ENCODE measurements at places on chromosomes 4 and X. TPM values are rescaled to one million over a fixed set of nuclear protein-coding genes. Genes with fewer than 3 reads are reported as not detected.

DNA sequence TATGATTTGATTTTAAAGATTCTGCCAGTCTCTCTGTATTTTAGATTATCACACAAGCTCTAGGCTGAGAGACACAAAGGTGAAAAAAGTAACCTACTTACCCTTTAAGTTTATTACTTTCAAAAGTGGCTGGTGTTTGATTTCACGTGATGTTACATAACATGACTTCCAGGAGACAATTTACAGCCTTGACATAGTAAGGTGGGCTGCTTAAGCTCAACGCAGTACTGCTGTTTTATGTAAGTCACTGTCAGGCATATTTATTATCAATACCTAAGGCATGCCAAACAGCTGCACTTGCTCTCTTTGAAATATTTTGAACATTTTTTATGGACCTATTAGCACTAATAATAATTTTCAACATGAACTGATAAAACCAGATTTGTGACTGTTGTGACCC lies 451.5 kb upstream of the FAM241A start:
- no peak for DNase-seq

GRCh38 chrX:135416546-135416945 lies 5.2 kb upstream of the SMIM10L2A start:
- DNase-seq = no peak

GRCh38 chr4:141220271-141220670 lies 424 bp upstream of the ZNF330 start:
- no peak for DNase-seq

The NEUROG2 gene
- not detected for total RNA-seq

The SOWAHB gene
- total RNA-seq = 0.13 TPM

DNA sequence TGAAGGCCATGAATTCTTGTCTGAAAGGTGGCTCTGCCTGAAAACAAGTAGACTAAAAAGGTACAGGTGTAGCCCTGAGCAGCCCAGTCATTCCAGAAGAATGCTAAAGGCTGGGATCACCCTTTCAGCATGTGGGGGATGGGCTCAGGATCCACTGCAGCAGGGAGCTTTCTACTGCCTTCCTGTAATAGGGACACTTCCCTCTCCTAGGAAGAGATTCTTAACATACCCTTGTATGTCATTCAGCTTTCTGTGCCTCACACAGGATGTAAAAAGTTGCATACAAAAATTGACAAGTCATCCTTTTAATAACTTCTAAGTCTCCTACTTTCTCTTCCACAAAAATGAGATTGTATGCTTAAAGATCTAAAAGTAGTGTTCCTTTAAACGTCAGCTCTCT lies 123.3 kb downstream of the ZNF518B start:
- DNase-seq = no peak

- DNase-seq = no peak
Observed at GRCh38 chrX:39721566-39722279, 376.0 kb downstream of the BCOR start.

DNA sequence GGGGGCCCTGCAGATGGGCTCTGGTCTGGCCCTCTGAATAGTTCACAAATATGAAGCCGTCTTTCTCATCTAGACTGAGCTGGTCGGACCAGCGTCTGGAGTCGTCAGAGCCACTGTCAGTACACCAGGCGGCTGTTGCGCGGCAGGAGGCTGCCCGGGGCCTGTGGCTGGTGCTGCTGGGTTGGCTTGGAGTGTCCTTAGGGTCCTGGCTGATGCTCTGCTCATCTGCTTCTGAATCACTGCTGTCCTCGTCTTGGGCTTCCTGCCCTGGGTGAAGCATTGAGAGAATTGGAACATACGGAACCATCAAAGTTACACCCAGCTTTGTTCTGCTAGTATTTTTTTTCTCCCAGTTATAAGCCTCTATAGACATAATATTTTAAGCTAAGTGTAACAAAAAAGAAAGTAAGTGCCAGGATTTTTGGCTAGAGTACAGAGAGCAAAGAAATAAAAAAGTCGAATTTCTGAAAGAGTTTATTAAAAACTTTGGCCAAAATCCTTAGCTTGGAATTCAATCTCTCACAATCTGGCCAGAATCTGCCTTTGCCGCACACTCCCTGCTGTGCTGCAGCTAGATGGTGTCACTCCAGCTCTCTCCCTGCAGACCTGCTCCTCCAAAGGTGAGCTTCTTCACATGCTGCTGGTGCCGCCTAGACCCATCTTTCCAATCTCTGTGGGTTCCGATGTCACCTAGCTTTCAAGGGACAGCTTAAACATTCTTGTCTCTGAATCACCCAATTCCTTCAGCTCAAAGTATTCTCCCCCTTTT lies 96.2 kb downstream of the CDS1 start:
- no peak for DNase-seq

GRCh38 chr4:166816890-166817289 lies 417.4 kb downstream of the SPOCK3 start:
- DNase-seq = peak; percentile 4

- no peak for DNase-seq
Observed at GRCh38 chr4:128853741-128854140, 44.2 kb downstream of the JADE1 start.

The ADH7 gene
- total RNA-seq = not detected

DNA sequence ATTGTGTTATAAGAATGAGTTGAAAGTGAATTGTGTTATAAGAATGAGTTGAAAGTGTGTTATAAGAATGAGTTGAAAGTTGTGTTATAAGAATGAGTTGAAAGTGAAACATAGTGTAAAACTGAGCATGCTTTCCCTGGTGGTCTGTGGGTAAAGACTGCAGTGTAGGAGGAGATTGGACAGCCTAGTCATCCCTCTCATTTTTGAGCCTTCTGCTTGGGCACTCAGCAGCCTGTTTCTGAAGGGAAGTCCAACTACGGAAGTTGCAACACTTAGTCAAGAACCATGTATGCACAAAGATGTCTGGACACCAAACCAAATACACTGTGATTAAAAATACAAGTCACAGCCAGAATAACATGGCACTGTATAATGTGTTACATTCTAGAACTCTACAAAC lies 72.6 kb downstream of the ANK2 start:
- DNase-seq = no peak

- DNase-seq = peak; percentile 5
Observed at GRCh38 chr4:98290511-98290910, 29.3 kb downstream of the RAP1GDS1 start.

DNA sequence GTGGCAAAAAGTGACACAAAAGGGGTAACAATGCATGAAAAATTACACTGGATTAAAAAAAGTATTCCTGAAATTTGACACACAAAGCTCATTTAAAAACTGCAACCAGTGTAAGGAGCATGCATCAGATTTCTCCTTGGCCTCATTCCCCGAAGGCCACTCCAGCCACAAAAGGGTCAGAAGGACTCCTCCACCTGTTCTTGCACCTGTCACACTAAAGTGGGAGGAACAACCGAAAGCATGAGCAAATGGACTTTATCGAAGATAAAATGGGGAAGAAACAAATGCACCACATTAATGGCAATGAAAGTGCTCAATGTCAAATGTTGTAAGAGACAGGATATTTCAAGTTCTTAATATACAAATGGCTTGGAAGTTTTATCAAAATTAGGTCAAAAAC lies 88.2 kb downstream of the ADGRA3 start:
- DNase-seq = no peak

- no peak for DNase-seq
Observed at GRCh38 chrX:82081027-82081426, 879.1 kb downstream of the SH3BGRL start.

GRCh38 chrX:148070504-148070877 lies 89.4 kb downstream of the FMR1NB start:
- no peak for DNase-seq

Measured in A673 (cell line).